Lung microvascular endothelial cell (primary cell): ENCODE measurements at places on chromosomes 12 and 14. TPM values are rescaled to one million over a fixed set of nuclear protein-coding genes. Genes with fewer than 3 reads are reported as not detected.

Gene PAWR
- total RNA-seq, result 49.3 and 128 TPM in 2 replicates

Gene MYO1H
- total RNA-seq, result not detected in 2 replicates

Gene TMEM179
- not detected in 2 replicates for total RNA-seq

Gene APOF
- not detected in 2 replicates for total RNA-seq
